Fibroblast of skin of abdomen (primary cell): ENCODE measurements at places on chromosomes 11 and 22.

GRCh38 chr11:104898685-104899013 lies 389 bp upstream of the CASP12 start:
- DNase-seq, result no peak

DNA sequence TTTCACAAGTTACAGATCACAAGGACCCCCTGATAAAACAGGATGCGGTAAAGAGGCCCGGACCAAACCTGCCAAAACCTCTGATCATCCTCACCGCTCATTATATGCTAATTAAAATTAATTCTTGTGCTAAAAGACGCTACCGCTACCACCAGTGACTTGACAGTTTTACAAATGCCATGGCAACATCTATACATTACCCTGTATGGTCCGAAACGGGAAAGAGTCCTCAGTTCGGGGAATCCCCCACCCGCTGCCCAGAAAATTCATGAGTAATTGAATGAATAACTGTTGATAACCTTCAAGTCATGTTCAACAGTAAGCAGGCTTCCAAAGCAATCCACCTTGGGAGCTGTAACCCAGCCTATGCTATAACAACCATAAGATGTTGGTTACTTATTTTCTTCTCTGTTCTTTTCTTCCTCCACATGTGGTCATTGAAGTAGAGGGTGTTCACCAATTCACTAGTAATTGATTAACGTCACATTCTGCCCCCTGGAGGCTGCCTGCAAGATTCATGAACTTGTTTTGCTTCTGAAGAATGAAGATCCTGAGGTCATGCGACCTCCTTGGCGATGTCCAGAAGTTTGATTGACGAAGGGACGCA lies 20.6 kb downstream of the APOBEC3H start:
- peak; percentile 35 for DNase-seq

- no peak for DNase-seq
These were observed 245.9 kb upstream of the ANO3 start for GRCh38 chr11:26086028-26086427.

DNA sequence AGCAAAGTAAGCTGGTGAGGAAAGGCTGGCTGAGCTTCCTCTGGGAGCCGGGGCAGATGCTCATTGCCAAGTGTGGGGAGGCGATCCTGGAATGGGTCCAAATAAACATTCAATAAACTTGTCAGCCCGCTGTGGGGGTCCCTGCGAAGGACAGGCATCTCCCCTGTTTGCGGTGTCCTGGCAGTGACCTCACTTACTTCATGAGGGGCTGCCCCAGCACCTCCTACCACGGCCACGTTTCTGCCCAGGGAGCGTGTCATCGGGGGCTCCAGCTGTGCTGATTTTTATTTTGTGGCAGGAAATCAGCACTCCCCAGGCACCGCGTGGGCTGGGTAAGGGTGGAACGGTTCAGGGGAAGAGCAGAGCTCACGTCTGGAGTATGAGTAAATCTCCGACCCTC lies 493.9 kb upstream of the B3GAT1 start:
- no peak for DNase-seq

- DNase-seq, result peak; percentile 59
These were observed 4.3 kb upstream of the OSBPL5 start for GRCh38 chr11:3169255-3170043.

GRCh38 chr11:57434640-57435546 lies 8.0 kb upstream of the SLC43A3 start:
- DNase-seq, result peak; percentile 89

DNA sequence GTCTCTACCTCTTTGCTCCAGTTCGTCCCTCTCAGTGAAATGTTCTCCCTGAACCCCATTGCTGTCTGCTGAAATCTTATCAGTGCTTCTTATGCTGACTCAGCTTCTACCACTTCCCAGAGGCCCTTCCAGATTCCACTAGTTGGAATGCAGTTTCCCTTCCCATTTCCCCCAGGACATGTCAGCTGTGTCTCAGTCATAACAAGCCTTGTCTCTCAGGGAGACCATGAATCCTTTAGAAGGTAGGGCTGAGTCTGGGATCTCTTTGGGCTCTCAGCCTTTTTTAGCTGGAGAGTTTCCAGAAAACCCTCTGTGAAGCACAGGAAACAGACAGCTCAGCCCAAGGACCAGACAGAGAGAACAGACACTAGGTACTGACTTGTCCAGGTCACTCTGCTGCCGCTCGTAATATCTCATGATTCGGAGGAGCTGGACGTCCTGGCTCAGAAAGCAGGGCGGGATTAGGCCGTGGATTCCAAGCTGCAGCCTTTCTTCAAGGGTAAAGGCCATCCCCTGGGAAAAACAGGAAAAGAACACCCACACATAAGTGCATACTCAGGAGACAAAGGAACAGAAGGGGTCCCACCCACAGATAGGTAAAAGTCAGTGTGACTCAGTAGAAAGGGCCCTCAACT lies 113.0 kb downstream of the ME3 start:
- peak; percentile 86 for DNase-seq

DNA sequence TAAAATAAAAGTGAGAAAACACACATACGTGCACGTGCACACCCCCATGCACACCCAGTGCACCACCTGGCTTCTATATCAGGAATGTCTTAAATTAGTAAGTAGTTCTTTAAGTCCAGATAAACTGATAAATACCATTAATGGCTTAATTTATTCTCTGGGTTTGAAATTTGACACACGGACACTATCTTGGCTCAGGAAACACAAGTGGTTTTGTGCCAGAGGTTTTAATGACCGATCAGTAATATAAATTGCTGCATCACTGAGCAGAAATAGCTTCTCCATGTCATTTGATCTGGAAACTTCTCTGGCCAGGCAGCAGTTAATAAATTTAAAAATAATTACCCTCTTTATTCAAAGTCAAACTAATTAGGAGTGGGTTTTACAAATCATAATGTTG lies 101.5 kb upstream of the NNMT start:
- DNase-seq, result no peak

- peak; percentile 38 for DNase-seq
These were observed 1060.1 kb downstream of the NTM start for GRCh38 chr11:132430429-132431062.
